ENCODE measurements at places on chromosomes 4 and X. TPM values are rescaled to one million over a fixed set of nuclear protein-coding genes. Genes with fewer than 3 reads are reported as not detected.

The REELD1 gene
- total RNA-seq: not detected

DNA sequence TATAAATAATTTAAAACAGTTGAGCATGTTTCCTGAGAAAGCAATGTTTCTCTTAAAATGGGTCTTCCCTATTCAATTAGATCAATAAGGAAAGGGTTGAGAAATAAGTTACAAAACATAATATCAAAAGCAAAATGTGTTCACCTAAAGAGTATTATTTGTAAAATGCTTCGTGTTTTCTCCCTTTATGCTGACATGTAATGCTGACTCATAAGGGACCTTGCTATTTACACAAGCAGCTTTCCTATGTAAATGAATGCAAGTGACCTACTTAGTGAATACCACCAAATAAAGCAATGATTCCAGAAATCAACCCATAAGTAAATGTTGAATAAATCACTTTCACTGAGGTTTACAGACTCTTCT, 91.5 kb downstream of the ELOVL6 start:
- no peak for DNase-seq

- DNase-seq: peak; percentile 34
Observed at GRCh38 chrX:39133971-39134370, 332.7 kb downstream of the MID1IP1 start.

The UGT2A3 gene
- total RNA-seq: 150 TPM

Measured in Peyer's patch (tissue), 4 donors.